ENCODE measurements at places on chromosomes 3 and 15. TPM values are rescaled to one million over a fixed set of nuclear protein-coding genes. Genes with fewer than 3 reads are reported as not detected.
A peak's percentile ranks its signal among the peaks of the same experiment; 100 is the strongest.

Gene GPR176
- total RNA-seq, result 173 TPM

Gene SAXO2
- total RNA-seq, result 6.2 TPM

Gene RBMS3
- total RNA-seq, result 81.1 TPM

Gene ARNT2
- total RNA-seq, result 30.0 TPM

Gene BFSP2
- total RNA-seq, result not detected

Gene LRRC2
- 4.7 TPM for total RNA-seq

Gene TRH
- under 0.01 TPM for total RNA-seq

DNA sequence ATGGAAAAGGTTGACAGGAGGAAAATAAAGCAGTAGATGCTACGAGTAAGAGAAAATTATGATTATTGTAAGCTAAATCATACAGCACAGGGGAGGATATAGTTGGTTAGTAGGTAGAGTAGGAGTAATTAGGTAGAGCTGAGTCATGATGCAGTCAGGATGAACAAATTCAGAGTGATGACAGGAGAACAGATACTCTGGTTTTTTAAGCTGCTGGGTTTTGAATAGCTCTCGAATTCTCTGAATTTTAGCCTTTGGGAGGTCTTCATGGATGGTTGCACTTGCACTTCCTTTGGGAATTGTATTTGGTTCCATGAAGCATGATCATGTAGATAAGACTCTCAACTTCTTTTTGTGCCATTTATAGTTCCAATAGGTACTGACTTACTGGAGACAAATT lies 96.2 kb downstream of the ECT2 start:
- H3K27me3 ChIP-seq, result peaks cover 4% of the 10 kb centered on the region
- no peak for DNase-seq
- H3K4me1 ChIP-seq, result peaks cover 3% of the 10 kb centered on the region
- no peak overlapping the region for H3K4me3 ChIP-seq
- no peak overlapping the region for H3K27ac ChIP-seq

- no peaks in the 10 kb centered on the region for H3K4me1 ChIP-seq
- H3K36me3 ChIP-seq, result no peaks in the 10 kb centered on the region
- no peaks in the 10 kb centered on the region for H3K27me3 ChIP-seq
- no peak overlapping the region for H3K4me3 ChIP-seq
These were observed 331.0 kb downstream of the CGGBP1 start for GRCh38 chr3:87727783-87728182.

DNA sequence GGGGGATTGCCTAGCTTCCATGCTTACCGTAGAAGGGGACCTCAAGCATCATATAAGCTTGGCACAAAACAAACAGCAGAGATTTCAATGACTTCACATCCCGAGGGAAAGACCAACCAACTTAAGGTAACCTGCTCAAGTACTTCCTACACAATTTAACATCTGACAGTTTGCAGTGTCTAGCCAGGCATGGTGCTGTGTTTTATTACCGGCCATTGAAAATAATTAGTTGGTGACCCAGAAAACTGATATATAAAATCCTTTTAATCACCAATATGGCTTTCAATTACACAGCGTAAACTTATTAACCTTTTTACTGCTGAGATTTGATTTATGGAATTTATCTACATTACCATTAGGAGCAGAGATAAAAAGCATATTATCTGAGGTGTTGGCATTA lies 268.3 kb downstream of the ARRDC4 start:
- H3K27ac ChIP-seq, result no peak overlapping the region
- DNase-seq, result no peak
- no peaks in the 10 kb centered on the region for H3K27me3 ChIP-seq
- H3K36me3 ChIP-seq, result no peaks in the 10 kb centered on the region

DNA sequence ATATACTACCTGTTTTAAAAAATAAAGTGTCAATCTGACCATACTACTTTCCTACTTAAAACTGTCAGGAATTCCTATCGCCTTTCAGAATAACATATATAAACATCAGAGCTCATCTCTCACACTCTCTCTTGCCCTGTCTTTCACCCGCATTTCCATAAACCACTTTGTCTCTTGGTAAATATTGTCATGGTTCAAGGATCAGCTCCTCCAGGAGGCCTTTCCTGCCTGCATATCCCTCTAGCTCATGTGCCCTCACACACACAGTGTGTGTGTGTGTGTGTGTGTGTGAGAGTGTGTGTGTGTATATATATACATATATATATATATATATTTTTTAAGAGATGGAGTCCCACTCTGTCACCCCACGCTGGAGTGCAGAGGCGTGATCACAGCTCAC lies 6.7 kb downstream of the SUMF1 start:
- no peak for DNase-seq
- no peak overlapping the region for H3K4me3 ChIP-seq
- no peaks in the 10 kb centered on the region for H3K4me1 ChIP-seq
- no peaks in the 10 kb centered on the region for H3K27me3 ChIP-seq
- no peak overlapping the region for H3K27ac ChIP-seq

DNA sequence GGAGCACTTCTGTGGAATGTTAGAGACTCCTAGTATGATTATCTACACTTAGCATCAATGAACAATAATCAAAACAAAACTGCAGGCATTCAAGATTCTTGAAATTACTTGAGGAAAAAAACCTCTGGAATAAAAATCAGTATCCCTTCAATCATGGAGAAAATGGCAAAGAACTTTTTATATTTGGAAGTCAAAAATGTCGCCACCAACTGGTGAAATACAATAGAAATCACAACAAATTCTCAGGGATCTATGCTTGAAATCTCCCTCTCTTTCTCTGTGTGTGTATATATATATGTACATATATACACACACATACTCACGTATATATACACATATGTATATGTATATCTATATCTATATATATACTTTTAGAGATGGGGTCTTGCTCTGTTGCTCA lies 378.9 kb upstream of the ALCAM start:
- H3K36me3 ChIP-seq, result no peaks in the 10 kb centered on the region
- H3K27me3 ChIP-seq, result no peaks in the 10 kb centered on the region
- DNase-seq, result no peak
- no peak overlapping the region for H3K4me3 ChIP-seq
- H3K27ac ChIP-seq, result no peak overlapping the region

DNA sequence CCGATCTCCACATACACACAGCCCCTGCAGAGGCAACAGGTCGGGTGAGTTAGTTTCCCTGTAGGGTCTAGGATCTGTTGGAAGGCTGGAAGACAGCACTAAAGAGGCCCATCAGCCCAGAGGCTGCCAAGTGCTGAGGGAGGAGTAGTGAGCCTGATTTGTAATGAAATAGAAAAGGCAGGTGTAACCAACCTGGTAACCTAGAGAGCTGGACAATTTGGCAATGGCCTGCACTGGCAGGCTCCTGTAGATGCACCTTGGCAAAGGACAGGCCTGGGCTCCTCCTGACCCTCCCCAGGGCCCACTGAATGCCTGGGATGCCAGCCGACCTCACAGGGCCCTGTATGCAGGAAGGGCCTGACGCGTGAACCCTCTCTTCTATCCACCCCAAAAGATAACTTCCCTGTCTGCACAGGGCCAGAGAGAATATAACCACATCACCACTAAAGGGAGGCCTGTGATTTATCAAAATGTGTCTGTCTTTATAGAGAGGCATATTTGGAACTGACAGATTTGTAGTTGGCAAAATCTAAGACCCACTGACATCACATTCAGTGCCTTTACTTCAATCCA lies 225.1 kb upstream of the CHRNA7 start:
- H3K4me1 ChIP-seq, result no peaks in the 10 kb centered on the region
- H3K36me3 ChIP-seq, result no peaks in the 10 kb centered on the region
- H3K4me3 ChIP-seq, result no peak overlapping the region
- no peaks in the 10 kb centered on the region for H3K27me3 ChIP-seq
- no peak overlapping the region for H3K27ac ChIP-seq

DNA sequence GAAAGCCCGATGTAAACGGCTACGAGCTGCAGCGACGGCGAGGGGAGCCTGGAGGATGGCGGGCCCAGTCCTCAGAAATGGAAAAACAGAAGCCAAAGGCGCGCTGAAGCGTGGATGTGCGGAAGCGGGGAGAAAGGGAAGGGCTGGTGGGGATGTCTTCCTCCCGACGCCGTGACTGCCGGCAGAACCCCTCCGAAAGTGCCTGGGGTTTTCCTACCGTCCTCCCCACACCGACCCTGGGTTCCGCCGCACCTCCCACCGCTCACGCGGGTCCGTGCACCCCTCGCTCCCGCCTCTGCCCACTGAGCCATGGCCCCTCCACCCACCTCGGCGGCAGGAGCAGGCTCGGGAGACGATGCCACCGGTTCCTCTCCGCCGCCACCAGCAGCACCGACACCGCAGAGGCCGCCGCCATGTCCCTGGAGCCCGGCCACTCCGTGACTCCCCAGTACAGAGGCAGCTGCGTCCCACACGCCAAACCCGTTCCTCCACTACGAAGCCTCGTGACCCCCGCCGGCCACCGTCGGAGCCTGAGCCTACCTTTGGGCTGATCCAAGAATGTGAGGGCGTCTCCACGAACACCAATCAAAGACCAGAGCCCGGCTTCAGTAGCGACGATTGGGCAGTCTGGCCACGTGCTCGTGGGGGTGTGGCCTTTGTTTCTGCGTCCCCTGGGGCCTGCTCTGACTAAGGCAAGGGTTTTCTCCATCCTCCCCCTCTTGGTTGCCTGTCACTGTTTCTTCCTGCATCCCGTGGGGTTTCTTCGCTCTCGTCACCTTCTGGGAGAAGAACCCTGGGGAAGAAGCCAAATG lies at the start of gene MCCC1:
TSS of gene MCCC1 (minus strand) at position 471 of the 812 bp plus-strand sequence. CDS start at position 415, 56 bp downstream.
- H3K27ac ChIP-seq, result peak within 1 kb of the TSS; percentile 75
- no peaks in the 10 kb centered on the region for H3K27me3 ChIP-seq
- H3K4me1 ChIP-seq, result peaks cover 17% of the 10 kb centered on the region

DNA sequence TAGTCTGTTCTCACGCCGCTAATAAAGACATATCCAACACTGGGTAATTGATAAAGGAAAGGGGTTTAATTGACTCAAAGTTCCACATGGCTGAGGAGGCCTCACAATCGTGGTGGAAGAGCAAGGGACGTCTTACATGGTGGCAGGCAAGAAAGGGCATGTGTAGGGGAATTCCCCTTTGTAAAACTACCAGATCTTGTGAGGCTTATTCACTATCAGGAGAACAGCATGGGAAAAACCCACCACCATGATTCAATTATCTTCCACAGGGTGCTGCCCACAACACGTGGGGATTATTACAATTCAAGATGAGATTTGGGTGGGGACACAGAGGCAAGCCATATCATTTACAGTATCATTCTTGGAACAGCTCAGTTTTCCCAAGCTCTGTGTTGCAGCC lies 268.0 kb downstream of the SUCLG2 start:
- H3K36me3 ChIP-seq, result no peaks in the 10 kb centered on the region
- H3K27me3 ChIP-seq, result no peaks in the 10 kb centered on the region
- no peak overlapping the region for H3K27ac ChIP-seq
- peaks cover 10% of the 10 kb centered on the region for H3K4me1 ChIP-seq
- no peak overlapping the region for H3K4me3 ChIP-seq

- H3K4me3 ChIP-seq, result no peak overlapping the region
- no peak for DNase-seq
- H3K27ac ChIP-seq, result no peak overlapping the region
- H3K4me1 ChIP-seq, result no peaks in the 10 kb centered on the region
- H3K36me3 ChIP-seq, result no peaks in the 10 kb centered on the region
These were observed 114.6 kb downstream of the TUSC7 start for GRCh38 chr3:116824208-116824607.

GRCh38 chr3:148847351-148847750 lies 17.7 kb upstream of the CPA3 start:
- no peak overlapping the region for H3K4me3 ChIP-seq
- H3K27ac ChIP-seq, result no peak overlapping the region
- H3K4me1 ChIP-seq, result no peaks in the 10 kb centered on the region
- no peaks in the 10 kb centered on the region for H3K27me3 ChIP-seq

GRCh38 chr15:68693071-68693470 lies 114.3 kb downstream of the CORO2B start:
- peaks cover 5% of the 10 kb centered on the region for H3K4me1 ChIP-seq
- peak; percentile 51 for DNase-seq
- H3K4me3 ChIP-seq, result no peak overlapping the region
- no peak overlapping the region for H3K27ac ChIP-seq

DNA sequence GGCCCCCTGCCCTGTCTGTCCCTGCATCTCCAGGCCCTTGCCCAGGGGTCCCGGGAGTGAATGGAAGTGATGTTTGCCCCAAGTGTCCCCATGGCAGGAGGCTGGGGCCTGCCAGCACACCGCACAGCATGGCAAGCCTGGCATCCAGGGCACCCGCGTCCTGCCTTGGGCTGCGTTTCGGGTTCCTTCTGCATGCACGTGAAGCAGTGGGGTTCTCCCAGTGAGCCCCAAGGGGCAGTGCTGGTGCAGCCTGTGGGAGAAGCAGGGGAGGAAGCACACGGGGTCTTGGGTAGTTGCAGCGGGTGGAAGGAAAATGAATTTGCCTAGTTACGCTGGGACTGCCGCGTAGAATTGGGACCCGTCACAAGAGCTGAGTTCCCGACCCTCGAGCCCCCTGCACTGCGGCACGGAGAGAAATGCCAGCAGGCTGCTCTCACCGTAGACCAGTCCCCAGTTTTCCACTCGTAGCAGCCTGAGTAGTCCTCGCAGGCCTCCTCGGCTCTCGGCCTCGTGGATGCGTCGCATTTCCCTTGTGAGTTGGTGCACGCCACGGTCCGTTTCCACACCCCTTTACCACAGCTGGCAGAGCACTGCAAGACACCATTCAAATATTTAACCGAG lies 259.5 kb upstream of the LYSMD4 start:
- no peak overlapping the region for H3K27ac ChIP-seq
- no peaks in the 10 kb centered on the region for H3K4me1 ChIP-seq
- no peaks in the 10 kb centered on the region for H3K27me3 ChIP-seq
- no peak overlapping the region for H3K4me3 ChIP-seq
- H3K36me3 ChIP-seq, result no peaks in the 10 kb centered on the region

- H3K27me3 ChIP-seq, result peaks cover 8% of the 10 kb centered on the region
- peaks cover 27% of the 10 kb centered on the region for H3K4me1 ChIP-seq
- H3K4me3 ChIP-seq, result no peak overlapping the region
- no peak overlapping the region for H3K27ac ChIP-seq
- DNase-seq, result no peak
These were observed 47.4 kb downstream of the CGNL1 start for GRCh38 chr15:57423599-57424140.

- H3K36me3 ChIP-seq, result no peaks in the 10 kb centered on the region
- no peaks in the 10 kb centered on the region for H3K27me3 ChIP-seq
- no peak for DNase-seq
- H3K4me3 ChIP-seq, result peak overlapping the region; percentile 1
These were observed 292.1 kb downstream of the LSAMP start for GRCh38 chr3:116153174-116153573.

- no peak overlapping the region for H3K27ac ChIP-seq
- no peaks in the 10 kb centered on the region for H3K36me3 ChIP-seq
- H3K4me3 ChIP-seq, result no peak overlapping the region
- no peaks in the 10 kb centered on the region for H3K4me1 ChIP-seq
- DNase-seq, result no peak
These were observed 311.9 kb downstream of the EDEM1 start for GRCh38 chr3:5499404-5499803.

- H3K4me3 ChIP-seq, result no peak overlapping the region
- H3K27ac ChIP-seq, result no peak overlapping the region
- DNase-seq, result no peak
- peaks cover 16% of the 10 kb centered on the region for H3K27me3 ChIP-seq
These were observed 21.8 kb downstream of the SLC6A11 start for GRCh38 chr3:10837849-10838248.

DNA sequence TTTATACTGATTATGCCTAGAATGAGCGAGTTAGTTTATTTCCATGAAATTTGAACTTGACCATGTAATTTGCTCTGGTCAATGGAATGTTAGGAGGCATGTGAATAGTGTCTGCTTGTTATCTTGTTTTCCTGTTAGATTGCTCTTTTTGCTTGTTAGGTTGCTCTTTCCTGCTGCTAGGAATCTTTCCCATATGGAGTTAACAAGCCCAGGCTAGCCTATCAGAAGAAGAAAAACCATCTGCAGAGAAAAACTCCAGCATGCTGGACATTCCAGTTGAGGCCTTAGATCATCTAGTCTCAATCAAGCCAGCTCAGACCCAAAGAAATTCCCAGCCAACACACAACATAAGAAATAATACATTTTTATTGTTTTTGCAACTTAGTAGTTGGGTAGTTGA lies 470.2 kb upstream of the AGTR1 start:
- H3K36me3 ChIP-seq, result no peaks in the 10 kb centered on the region
- DNase-seq, result no peak
- H3K4me3 ChIP-seq, result no peak overlapping the region
